ENCODE measurements at places on chromosomes 11 and 22.

- no peak for DNase-seq
Measured at GRCh38 chr11:26470992-26471391, 101.1 kb downstream of the MUC15 start.

- no peak for DNase-seq
Measured at GRCh38 chr22:45235851-45236342, 4.8 kb downstream of the KIAA0930 start.

DNA sequence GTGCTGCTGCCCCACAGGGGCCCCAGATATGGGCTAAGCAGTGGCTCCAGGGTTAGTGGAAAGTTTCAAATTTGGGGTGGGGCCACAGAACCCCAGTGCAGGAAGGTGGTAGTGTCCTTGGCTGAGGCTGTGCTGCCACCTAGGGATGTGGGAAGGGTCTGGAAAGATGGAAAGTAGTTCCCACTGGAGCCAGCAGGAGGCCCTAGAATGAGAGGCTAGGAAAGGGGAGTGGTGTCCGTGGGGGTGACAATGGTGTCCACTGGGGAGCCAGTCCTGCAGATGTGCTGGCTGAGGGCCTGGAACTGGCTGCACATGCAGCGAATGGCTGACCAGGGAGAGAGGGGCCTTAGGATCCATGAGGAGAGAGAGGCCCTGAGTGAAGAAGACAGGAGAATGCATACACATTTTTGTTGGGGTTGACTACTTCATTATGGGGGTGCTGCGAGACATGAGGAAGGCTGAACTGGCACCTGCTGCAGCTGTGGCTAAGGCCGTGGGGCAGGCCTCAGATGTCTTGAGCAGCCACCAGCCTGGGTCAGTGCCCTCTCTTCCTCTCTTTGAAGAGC lies 21.1 kb downstream of the RFPL3 start:
- DNase-seq, result no peak

- DNase-seq, result no peak
Measured at GRCh38 chr11:80146232-80146631, 705.4 kb upstream of the TENM4 start.

GRCh38 chr11:64976651-64977050 lies 4.7 kb upstream of the MAJIN start:
- no peak for DNase-seq

DNA sequence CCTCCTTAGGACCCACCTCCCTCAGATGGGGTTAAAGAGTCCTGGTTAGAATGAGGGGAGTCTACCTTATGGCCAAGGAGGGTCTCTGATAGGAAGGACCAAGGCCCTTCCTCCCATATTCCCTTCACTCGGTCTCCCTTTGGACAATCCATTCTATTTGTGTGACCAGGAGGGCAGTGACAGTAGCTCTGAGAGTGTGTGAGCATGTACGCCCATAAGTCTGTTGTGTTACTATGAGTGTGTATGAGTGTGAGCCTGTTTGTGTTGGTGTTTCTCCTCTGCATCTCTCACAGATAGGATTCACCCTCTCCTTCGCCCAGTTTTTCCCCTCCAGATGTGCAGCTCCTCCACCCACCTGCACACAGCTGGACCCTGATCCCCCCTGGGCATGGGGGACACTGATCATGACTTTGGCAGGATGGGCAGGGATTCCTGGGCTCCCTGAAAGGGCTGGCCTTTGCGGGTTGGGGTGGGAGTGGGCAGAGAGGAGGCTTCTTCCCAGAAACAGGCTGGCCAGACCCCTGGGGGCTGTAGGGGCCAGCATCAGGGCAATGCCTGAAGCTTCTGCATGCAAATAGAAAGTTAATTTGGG lies 14.5 kb downstream of the PHLDB1 start:
- no peak for DNase-seq
